ENCODE measurements at places on chromosomes 3 and 15.

GRCh38 chr15:74306781-74307217 lies 60.6 kb downstream of the CYP11A1 start:
- DNase-seq: no peak

DNA sequence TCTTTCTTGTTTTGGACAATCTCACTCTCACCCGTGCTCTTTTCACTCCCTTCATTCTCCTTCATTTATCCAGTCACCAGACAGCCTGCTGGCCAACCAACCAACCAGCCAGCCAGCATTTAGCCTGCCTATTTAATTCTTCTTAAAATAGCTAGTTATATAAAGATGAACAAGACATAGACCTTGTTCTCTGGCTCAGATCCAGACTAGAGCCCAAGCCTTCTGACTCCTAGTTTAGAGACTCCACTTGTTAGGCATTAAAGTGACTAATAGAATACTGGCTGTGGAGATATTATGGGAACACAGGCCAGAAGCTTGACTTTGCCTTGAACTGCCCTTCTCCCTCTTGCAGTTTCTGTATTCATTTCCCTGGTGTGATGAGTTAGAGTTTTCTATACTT lies 215.3 kb upstream of the THRB start:
- DNase-seq: no peak

DNA sequence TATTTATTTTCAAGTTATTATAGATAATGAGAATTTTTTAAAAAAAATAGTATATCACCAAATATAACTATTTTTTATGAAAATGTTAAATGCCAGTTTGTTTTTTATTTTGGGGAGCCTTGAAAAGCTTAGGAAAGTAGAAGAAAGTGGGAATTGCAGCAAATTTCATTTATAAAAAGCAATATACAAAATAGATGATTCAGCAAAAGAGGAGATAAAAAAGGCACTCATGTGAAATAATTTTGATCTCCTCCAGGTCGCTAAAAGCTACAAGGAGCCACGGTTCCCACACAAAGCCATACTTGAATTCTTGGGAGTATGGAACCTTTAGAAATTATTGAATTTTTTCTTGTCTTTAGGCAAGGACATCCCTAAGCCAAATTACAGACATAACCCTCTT lies 625.0 kb upstream of the SGO1 start:
- no peak for DNase-seq

DNA sequence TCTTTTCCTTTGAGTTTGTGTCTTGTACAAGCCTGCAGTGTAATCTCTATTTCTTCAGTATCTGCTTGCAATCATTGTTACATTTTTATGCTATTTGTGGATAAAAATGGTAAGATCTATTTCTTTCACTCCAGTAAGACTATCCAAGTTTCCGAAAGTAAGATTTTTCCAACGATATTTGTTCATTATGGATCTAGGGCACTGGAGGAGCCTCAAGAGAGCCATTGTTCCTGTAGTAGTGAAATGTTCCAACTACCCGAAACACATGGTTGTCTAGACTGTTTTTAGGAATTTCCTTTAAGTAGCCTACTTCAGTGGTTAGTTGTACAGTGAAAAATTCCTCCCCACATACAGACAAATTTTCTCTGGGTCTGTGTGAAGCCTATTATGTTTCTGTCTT lies 597.4 kb downstream of the RSL24D1 start:
- no peak for DNase-seq

GRCh38 chr3:52315977-52316764 lies at the start of gene DNAH1:
TSS of gene DNAH1 (plus strand) at chr3:52316319. CDS start at chr3:52322443, 6,124 bp downstream.
- DNase-seq: no peak

DNA sequence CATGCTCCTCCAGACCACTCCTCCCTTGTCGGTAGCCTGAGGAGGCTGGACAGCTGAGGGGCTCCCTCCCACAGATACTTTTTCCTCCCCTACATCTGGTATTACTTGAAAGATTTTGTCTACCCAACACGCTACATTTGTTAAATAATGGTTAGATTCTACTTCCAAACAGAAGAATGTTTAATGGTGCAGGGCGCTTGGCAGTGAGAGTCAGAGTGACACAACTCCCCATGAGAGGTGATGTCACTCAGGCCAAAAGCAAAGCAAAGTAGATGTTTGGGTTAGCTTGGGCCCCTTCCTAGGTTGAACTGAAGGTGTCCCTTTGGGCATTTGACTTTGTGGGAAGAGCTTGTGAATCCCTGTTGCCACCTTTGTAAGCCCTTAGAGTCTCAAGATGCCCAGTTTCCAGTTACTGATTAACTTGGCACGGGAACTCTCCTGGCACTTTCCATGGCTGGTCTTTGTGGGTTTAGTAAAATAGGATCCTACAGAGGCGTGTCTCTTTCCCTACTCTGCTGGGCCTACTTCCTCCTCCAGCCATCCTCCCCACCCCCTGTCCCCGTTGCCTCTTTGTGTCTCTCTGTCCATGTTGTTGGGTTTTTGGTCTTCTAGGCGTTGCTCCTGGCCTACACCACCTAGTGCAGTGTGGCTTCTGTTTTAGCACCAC lies 5.6 kb downstream of the LIMD1 start:
- DNase-seq: no peak

GRCh38 chr3:168024537-168024941 lies 71.2 kb downstream of the GOLIM4 start:
- DNase-seq: peak; percentile 37

DNA sequence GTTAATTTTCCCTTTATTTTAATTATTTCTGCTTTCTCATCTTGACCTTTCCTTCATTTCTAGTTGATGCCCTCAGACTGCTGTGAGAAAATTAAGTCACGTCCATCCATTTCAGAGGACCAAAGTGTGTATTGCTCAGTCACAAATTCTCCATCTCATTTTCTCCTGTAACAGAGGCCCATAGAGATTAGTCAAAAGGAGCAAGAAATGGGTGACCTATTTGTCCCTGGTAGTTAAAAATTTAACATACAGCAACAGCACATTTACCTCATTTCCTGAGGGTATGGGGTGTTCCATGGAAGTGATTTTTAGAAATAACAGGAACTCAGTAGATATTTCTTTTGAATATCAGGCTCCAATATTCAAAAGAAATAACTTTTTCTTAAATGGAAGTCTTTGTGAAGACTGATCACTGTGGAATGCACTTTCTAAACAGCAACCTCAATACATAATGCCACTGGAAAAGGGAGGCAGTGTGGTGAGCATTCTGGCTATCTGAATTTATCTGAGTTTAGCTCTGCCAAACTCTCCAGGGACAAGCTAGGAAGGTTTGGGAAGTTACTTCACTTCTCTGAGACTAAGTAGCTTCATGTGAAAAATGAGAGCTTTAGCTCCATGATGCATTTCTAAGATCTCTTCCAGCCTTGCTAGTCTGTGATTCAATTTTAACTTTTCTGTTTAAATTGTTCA lies 808.2 kb downstream of the SQOR start:
- DNase-seq: no peak

DNA sequence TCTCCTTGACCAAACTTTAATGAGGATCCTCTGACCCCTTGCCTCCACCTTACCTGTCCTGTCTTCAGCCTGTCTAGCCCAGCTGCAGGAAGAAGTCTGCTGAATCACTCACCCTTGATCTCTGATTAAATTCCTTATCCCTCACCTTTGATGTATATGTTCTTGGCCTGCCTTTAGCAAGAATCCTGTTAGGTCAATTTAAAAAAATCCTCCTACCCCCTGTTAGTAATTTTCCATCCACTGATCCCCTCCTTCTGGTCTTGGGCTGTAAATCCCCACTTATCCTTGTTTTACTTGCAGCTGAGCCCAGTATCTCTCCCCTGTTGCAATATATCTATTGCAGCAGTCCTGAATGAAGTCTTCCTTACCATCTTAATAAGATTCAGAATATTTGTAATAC lies 39.0 kb downstream of the MYH15 start:
- DNase-seq: no peak
